Pons (tissue), 1 donor: ENCODE measurements at places on chromosomes 3 and 15.

DNA sequence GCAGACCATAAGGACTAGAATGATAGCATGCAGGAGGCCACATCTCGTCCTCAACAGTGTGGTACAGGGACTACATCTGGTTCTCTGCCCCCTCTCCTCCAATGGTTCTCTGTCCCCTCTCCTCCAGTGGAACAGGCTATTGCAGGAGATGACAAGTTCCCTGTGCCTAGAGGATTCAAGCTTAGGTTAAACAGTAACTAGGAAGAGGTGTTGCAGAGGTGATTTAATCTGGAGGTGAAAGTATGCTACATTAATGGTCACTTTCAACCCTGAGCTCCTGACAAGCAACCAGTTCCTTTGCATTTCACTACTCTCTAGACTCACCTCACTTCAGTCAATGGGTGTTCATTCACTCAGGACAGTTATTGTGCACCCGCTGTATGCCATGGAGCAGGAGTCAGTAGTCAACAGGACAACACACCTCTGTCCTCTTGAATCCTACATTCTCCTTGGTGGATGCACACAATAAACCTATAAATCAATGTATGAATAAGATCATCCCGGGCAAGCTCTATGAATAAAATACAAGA is 16.0 kb downstream of the SPATA12 start:
- DNase-seq, result no peak

DNA sequence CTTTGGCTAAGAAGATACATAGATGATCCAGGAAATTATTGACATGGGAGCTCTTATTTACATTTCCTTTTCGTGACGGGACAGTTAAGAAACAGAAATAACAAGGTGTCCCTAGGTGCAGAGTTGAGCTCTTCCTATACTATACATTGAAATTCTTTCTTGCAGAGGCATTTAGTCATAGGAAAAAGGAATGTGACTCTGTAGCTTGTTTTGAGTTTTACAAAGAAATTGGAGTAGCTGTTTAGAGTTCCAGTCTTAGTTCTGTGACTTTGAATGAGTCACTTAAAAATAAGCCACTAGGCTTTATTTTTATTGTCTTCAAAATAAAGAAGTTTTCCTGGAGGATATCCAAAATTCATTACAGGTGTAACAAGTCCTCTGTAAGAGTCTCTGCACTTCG is 723.5 kb upstream of the SGO1 start:
- no peak for DNase-seq

- DNase-seq, result no peak
These were observed 490.9 kb upstream of the ADAMTS9 start for GRCh38 chr3:65178703-65179102.

- DNase-seq, result no peak
These were observed 986.5 kb downstream of the TUSC7 start for GRCh38 chr3:117695871-117696645.
